ENCODE measurements at places on chromosomes 12 and 14.
A peak's percentile ranks its signal among the peaks of the same experiment; 100 is the strongest.

- no peak for DNase-seq
Measured at GRCh38 chr14:63962906-63963305, 110.1 kb downstream of the SYNE2 start.

DNA sequence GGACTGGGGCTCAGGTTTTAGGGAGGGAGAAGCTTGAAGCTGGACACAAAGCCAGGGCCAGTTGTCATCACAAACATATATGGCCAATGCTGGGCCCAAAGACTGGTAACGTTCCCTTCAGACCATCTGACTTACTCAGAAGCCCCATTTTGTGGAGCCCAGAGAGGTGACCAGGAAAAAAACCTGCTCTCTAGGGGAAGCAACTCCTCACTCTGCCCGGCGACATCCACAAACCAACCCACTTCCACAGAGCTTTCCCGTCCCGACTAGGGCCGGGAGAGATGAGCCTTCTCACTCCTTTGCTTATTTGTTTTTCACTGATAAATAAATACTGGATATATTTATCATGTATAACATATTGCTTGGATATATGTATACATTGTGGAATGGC, 180.9 kb upstream of the RTL1 start:
- no peak for DNase-seq

GRCh38 chr12:111642681-111643426, 42.9 kb downstream of the BRAP start:
- DNase-seq = no peak

DNA sequence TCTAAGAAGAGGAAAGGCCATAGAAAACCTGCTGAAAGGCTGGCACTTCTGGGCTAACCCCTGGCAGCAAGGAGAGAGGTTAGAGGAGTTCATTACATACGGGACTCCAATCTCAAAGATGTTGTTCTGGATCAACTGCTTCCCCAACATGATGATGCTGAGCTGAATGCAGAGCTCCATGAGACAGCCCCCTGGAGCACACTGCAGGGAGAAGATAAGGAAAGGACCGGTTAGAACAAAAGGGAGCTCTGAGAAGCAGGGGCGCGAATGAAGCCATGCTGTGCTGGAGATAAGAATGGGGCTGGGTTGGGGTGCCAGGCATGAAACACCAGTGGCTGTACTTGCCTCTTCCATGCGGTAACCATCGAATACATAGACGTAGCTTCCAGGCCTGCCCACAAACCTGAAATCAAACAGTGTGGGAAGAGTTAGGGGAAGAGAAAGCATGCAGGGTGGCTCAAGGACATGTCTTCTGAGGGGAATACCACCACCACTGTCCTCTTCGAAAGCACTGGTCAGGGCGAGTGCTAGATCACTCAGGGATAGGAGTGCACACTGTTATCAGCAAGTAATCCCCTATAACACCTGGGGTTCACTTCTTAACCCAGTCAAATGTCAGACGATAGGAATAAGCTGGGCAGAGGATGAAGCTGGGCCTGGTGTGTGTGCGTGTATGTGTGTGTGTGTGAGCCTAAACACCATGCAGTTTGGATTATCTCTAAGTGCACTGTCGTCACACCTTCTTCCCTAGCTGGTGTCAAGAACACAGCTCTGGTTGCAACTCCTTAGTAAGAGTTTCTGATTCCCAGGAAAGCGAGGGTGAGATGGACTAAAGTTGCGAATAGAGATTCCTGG, 180.9 kb downstream of the NTF3 start:
- peak; percentile 45 for DNase-seq

GRCh38 chr14:99199846-99200653, 71.9 kb downstream of the BCL11B start:
- DNase-seq = no peak

DNA sequence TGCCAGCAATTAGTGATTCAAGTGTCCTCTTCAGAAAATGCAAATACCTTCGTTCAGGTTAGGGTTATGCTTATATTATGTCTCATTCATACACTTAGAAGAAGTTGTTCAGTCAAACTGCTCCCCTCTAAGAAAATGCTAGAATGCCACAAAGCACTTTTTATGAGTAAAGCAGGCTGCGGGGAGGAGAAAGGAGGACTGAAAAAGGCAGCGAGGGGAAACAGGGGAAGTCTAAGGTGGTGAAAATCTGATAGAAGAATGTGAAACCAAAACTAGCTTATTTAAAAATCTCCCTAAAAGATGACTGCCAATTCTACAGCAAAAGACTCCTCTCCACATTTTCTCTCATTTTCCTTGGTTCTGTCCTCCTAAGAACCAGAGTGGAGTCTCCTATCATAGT, 70.1 kb downstream of the PRKD1 start:
- no peak for DNase-seq

DNA sequence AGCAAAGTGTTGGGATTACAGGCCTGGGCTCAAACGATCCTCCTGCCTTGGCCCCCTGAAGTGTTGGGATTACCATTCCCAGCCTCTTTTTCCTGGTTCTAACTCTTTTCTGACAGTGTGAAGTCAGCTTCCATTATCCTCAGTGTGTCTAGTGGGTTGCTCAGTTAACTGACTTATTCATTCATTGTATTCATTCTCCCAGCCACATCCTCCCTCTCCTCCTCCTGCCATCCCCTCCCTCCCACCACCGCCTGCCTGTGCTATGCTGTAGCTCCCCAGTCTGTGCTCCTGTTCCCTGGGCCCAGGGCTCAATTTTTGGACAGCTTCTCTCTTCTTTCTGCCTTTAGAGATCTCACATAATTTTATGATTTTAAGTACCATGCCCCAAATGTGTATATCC, 19.4 kb downstream of the ATP6V0A2 start:
- no peak for DNase-seq

All from liver (tissue), 10 donors.